Immature natural killer cell (primary cell): ENCODE measurements at places on chromosomes 2 and 18. TPM values are rescaled to one million over a fixed set of nuclear protein-coding genes. Genes with fewer than 3 reads are reported as not detected.

- DNase-seq: peak; percentile 29
Observed at GRCh38 chr18:49447810-49448745, 12.4 kb downstream of the DYM start.

The PRKAG3 gene
- not detected for polyA plus RNA-seq

The BBS5 gene
- 0.51 TPM for polyA plus RNA-seq

DNA sequence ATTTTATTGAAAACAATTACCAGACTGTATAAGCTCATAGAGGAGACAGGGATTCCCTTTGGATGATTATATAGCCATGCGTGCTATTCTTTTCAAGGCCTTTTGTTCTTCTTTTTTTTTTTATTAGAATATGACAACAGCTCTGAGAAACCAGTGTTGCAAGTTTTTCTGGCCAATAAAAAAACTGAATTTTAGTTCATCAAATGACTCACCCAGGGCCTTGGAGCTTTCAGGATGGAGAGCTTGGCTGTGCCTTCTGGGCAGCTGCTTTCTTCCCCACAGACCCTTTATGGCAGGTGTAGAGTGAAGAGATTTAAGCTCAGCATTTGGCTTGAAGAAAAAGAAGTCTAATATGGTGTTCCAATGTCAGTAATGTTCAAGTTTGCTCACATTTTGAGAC is 497.9 kb upstream of the FANCL start:
- no peak for DNase-seq

GRCh38 chr2:205579335-205579734 is 103.0 kb upstream of the NRP2 start:
- no peak for DNase-seq

The TMEM214 gene
- 17.6 TPM for polyA plus RNA-seq

The ZEB2 gene
- polyA plus RNA-seq: 56.5 TPM

The AKAIN1 gene
- not detected for polyA plus RNA-seq

- DNase-seq: no peak
Observed at GRCh38 chr2:68556381-68556780, 87.0 kb upstream of the PROKR1 start.

The DSC3 gene
- not detected for polyA plus RNA-seq

- no peak for DNase-seq
Observed at GRCh38 chr2:146777181-146777580, 1067.6 kb upstream of the ACVR2A start.

The FBXO48 gene
- polyA plus RNA-seq: 0.28 TPM

- DNase-seq: peak; percentile 26
Observed at GRCh38 chr18:44130376-44130942, 550.2 kb upstream of the SETBP1 start.

GRCh38 chr18:35610089-35610488 is 28.5 kb downstream of the GALNT1 start:
- no peak for DNase-seq

- no peak for DNase-seq
Observed at GRCh38 chr2:3594493-3595281, at the start of gene COLEC11. Gene COLEC11 (plus strand): TSS chr2:3595112. CDS start chr2:3604341, 9,229 bp downstream.

The NTSR2 gene
- not detected for polyA plus RNA-seq

The C2orf68 gene
- 25.1 TPM for polyA plus RNA-seq

DNA sequence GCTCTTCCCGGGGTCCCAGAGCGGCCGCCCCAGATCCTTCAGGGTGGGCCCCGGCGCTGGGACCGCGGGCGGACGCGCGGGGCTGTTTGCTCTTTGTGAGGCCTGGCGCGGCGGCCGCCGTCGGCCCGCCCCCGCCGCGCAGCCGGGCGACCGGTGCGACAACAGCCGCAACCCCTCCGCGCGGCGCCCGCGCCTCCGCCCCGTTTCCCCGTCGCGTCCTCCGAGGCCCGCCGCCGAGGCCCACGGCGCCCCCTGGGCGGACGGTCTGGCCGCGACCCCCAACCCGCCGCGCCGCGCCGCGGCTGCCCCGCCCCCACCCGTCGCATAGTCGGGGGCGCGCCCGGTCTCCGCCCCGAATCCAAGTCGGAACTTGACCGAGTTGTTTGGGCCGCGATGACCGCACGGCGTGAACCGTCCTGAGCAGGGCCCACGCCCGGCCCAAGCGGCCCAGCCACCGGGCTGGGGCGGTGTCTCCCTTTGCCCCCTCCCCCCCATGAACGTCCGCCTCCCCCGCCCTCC is 448 bp downstream of the YPEL5 start:
- no peak for DNase-seq

DNA sequence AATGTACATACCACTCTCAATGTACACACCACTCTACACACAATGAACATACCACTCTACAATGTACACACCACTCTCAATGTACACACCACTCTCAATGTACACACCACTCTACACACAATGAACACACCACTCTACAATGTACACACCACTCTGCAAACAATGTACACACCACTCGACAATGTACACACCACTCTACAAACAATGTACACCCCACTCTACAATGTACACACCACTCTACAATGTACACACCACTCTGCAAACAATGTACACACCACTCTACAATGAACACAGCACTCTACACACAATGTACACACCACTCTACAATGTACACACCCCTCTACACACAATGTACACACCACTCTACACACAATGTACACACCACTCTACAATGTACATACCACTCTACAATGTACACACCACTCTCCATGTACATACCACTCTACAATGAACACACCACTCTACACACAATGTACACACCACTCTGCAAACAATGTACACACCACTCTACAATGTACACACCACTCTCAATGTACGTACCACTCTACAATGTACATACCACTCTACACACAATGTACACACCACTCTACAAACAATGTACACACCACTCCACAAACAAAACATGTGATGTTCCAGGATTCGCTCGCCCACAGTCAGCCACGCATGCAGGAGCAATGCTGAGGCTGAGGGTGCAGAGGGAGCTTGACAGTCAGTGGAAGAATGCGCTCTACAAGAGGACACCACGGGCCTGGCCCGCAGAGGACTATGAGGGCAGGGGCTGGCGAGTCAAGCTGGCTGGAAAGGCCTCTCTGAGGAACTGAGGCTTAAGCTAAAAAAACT is 118.2 kb downstream of the HDAC4 start:
- no peak for DNase-seq

DNA sequence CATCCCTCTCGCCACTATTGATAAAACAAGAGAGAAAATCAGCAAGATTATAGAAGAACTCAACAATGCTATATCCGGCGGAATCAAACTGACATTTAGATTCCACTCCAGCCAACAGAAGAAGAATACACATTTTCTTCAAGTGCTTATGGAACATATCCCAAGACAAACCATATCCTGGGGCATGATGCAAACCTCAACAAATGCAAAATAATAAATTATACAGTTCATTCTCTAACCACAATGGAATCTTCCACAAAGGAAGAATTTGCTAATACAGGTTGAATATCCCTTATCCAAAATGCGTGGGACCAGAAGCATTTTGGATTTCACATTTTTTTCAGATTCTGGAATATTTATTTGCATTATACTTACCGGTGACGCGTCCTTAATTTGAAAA is 51.4 kb upstream of the YPEL5 start:
- DNase-seq: no peak

DNA sequence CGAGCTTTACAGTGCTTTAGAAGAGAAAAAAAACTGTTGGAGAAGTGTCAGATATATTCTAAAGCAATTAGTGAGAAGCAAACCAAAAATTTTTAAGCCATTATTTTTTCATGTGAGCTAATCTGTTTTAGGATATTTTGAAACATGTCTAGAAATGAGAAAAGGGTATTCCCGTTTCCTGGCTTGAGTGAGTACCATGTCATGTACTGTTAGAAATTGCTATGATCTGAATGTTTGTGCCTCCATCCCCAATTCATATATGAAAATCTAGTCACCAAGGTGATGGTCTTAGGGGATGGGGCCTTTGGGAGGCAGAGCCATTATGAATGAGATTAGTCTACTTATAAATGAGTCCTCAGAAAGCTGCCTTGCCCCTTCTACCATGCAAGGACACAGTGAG is 493.3 kb upstream of the GCFC2 start:
- DNase-seq: no peak

The ZNF892 gene
- polyA plus RNA-seq: 0.68 TPM

The TWSG1 gene
- polyA plus RNA-seq: 5.3 TPM

DNA sequence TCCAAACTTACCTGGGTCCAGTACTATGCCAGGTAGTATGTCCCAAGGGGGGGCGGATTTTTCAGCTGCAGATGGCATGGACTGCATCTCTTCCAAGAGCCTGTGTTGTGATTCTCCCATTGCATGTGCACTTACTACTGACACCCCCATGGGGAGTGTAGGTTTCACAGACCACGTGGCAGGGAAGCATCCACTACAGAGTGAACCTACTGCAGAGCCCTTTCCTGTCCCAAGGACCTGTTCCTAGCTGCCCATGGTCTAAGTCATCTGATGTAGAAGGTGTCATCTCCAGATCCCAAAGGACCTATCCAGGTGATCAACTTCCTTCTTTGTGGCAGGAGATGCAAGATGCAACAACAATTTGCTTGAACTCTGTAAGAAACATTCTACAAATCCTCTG is 9.9 kb upstream of the SULT1C3 start:
- no peak for DNase-seq

The OTOF gene
- polyA plus RNA-seq: 1.3 TPM

DNA sequence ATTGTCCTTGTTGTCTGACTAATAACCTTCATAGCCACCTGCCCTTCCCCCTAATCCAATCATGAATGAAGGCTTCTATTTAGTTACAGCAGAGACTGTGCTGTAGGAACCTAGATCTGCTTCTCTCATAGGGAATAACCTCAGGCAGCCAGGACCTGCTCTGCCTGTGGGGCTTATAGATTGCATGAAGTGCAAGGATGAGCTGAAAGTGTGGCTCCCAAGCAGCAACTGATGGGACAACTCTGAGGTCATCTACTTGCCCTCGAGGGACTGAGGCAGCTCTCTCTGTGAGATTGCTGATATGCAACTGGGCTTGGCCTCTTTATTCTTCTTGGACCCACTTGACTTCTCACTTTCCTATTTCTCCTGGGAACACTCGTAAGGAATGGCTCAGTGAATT is 23.8 kb upstream of the SLC38A11 start:
- no peak for DNase-seq

DNA sequence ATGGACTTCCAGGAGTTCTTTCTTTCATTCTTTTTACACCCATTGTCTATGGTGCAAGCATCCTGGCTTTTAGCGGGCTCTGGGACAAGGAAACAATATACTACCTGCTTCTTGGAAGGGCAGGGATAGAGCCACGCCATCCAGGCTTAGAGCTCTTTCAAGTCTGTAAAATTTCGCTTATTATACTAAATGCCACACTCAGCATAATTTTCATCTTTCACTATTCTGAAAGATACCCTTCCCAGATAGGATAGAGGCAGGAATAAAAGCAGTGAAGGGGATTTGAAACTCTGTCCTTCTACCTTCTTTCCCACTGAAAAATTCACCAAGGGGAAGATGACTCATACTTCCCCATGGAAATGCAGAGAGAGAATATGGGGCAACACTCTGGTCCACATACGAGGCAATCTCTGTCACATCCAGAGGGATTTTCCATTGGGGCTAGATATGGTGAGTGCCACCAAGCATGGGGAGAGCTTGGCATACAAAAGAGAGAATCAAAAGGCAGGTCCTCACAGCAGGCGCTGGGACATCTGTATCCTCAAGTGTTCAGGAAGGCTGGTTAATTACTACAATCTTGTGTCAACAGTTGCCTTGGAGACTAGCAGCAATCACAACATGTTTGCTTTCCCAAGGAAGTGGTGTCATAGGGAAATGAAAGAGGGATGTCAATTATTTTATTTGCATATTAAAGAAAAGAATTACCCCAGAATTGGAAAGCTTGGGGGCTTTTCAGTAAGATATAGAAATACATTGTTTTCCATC is 127.6 kb downstream of the TDRD15 start:
- no peak for DNase-seq

DNA sequence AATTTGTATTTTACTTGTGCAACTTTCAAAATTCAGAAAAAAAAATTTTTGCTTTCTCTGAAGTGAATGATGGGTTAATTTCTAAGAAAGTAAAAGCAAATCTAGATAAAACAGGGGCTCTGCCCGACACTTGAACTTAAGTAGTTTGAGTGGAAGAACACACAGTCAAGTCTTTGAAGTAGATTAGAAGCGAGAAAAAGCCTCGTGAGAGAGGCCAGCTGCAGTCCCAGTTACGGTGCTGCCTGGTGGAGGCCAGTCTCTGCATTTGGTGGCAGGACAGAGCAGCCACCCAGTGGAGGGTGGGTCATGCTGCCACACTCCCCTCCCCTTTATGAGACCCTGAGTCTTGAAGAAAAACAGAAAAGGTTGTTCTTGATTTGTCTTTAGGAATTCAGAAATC is 81.8 kb downstream of the INPP5D start:
- no peak for DNase-seq

- DNase-seq: no peak
Observed at GRCh38 chr2:71499691-71500090, 46.3 kb downstream of the DYSF start.

DNA sequence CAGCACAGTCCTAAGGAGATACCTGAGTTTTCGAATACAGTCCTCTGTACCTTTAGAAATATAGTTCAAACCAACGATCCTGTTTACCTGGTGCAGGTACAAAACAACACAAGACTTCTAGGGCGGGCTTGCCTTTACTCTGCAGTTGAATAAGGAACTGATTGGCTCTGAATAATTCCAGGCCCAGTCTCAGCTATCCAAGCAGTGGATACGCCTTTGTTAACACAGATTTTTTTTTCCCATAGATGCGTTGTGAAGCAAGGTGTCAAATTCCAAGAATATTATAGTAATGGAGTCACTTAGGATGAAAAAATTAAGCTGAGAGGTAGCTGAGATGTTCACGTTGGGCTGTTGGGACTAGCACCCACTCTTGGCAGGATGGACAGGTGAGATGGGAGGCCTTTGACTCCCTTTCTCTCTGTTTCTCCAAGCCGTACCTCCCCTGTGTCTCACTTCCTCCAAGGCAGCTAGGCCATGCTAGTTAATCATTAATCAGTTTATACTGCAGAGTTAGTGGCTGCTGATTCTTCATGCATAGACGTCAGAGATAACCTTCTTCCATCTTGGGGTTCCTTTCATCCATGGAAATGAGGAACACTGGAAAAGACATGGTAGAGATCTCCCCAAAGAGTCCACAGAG is 380.8 kb upstream of the ACVR2A start:
- DNase-seq: no peak

GRCh38 chr18:10511236-10511635 is 14.6 kb upstream of the NAPG start:
- DNase-seq: no peak

The SNED1 gene
- polyA plus RNA-seq: not detected

The TBR1 gene
- polyA plus RNA-seq: not detected

GRCh38 chr2:101692041-101692440 is 5.5 kb upstream of the MAP4K4 start:
- DNase-seq: no peak
